ENCODE measurements at places on chromosomes 6 and 20.

DNA sequence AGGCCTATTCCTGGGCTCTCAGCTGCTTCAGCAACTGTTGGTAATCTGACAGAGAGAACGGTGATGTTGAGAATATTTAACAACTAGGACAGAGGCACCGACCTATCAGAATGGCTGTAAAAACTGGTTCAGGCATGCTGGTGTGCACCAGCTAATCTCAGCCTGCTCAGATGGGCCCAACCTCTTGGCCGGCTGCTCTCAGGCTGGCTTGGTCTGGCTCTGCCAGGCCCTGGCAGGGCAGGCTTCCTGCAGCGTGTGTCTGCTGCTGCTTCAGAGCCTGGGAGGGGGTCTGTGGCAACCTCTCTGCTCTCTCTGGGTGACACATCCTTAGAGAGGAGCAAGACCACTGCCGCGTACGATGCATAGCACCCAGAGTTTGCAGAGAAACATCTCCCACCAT lies 4.8 kb downstream of the SLC2A12 start:
- DNase-seq: no peak

GRCh38 chr20:1332749-1333300 lies 3.9 kb upstream of the SDCBP2 start:
- no peak for DNase-seq

- DNase-seq: no peak
Measured at GRCh38 chr20:59823030-59823423, 110.4 kb downstream of the SYCP2 start.

GRCh38 chr6:2957696-2958330 lies 13.6 kb downstream of the SERPINB6 start:
- no peak for DNase-seq

- no peak for DNase-seq
Measured at GRCh38 chr20:23541330-23541729, 27.0 kb downstream of the CST9L start.

- no peak for DNase-seq
Measured at GRCh38 chr20:43238833-43239232, 49.1 kb upstream of the PTPRT start.

GRCh38 chr6:106714281-106714680 lies 84.9 kb downstream of the QRSL1 start:
- no peak for DNase-seq

- DNase-seq: no peak
Measured at GRCh38 chr6:125742024-125742423, 7.4 kb upstream of the HEY2 start.

DNA sequence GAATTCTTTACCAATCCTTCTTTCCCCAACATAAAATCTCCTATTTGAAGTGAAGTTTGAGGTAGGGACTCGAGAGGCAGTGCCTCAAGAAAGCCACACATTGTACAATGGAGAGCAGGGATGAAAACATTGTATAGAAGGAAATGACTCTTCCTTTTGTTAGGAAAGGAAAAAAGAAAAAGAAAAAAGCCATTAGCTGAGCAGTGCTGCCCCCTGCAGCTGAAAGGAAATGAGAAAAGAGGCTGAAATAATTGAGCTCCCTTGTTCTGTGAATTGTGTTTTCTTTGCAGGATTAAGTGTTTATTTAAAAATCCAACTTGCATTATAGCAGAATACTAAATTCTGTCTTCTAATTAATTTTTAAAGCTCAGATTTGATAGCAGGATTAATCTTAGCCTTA lies 162.9 kb upstream of the SASH1 start:
- no peak for DNase-seq

GRCh38 chr6:37078814-37079213 lies 73.4 kb downstream of the FGD2 start:
- DNase-seq: no peak

GRCh38 chr6:169701311-169701953 lies 397 bp downstream of the WDR27 start:
- DNase-seq: no peak

- DNase-seq: no peak
Measured at GRCh38 chr6:133710826-133711225, 178.1 kb upstream of the TCF21 start.

DNA sequence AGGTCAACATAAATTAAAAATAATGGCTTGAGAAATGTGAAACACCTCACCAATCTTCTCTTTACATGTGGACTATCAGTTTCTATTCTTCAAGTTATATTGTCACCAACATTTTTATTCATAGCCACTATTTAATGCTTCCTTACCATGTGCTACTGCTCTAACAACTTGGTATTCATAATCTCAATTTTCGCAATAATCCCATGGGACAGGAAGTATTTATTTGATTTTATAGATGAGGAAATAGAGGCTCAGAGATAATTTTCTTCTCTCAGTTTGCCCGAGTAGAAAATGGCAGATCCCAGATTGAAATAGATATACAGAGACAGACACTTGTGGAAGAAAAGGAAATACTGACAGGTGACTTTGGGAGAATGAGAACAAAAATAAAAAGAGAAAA lies 66.6 kb downstream of the FAM83B start:
- no peak for DNase-seq

GRCh38 chr6:23319582-23319981 lies 750.2 kb downstream of the HDGFL1 start:
- no peak for DNase-seq

DNA sequence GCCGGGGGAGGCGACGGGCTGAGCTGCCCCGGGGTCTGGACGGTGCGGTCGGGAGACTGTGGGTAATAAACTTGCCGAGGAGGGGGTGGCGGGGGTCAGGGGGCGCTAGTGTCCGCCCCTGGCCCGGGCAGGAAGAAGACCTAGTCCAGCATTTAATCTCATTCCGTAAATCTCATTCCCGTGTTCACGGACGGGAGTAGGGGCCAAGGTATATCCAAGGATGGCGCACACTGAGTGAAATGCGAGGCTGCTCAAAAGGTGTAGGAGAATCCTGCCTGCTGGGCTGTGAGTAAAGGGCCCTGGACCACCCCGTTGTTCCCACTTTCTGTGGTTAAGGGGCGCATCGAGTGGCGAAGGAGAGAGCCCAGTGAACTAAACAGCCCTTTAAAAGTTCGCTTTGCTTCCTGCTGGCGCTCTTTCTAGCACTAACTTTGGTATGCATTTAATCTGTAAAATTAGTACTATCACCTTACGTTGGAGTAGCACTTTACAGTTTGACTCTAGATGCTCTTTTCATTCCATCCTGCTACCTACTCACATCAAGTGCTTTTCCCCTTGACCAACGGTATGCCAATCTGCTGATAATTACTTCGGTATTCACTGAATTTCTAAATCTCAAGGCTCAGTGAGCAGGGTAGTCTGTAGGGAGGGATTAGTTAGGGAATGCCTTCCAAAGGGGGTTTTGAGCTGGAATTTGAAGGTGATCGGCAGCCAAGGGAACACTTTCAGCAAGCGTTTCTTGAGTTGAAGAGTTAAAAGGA lies 730 bp downstream of the PARD6B start:
- no peak for DNase-seq

GRCh38 chr6:97189767-97190166 lies 93.2 kb downstream of the MMS22L start:
- DNase-seq: no peak

DNA sequence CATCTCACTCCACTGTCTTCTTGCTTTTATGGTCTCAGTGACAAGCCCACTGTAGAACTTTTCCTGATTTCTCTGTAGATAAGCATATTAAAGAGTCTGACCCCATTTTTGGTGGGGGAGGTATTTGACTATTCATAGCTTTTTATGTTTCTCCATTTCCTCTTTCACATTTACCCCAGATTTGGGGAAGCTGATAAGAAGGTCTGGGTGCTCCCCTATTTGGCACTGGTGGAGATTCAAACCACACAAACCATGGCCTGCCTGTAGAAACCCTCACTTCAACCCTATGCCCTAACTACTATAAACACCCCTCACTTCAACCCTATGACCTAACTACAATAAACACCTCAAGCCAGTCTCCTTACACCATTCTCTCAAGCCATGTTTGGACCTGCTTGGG lies 196.2 kb upstream of the SYNDIG1 start:
- no peak for DNase-seq

DNA sequence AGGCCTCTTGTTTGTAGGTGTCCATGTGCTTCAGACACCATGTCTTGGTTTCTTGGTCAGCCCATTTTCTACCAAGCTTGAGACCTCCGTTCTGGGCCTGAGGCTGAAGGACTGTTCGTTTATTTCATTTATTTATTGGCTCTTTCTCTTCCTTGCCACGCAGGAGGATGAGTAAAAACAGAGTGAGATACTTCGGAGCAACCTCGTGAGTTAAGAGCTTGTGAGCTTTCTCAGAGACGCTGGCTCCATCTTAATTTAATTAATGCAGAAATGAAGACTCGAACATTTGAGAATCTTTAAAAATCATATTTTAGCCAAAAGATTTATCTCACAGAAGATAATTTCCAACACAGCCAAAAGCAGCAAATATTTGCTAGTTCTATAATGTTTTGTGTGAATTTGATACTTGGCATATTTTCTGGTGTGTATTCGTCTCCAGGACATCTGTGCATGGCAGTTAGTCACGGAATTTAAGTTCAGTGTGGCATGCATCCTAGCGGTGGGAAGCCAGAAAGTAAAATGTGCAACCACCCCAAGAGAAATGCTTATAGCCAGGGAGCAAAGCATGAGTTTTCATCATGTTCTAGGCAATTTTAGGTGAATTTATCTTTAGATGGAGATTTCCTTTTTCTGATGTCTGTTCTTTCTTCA lies 76.0 kb downstream of the THBS2 start:
- no peak for DNase-seq

GRCh38 chr6:16035488-16036080 lies 93.3 kb upstream of the MYLIP start:
- no peak for DNase-seq

DNA sequence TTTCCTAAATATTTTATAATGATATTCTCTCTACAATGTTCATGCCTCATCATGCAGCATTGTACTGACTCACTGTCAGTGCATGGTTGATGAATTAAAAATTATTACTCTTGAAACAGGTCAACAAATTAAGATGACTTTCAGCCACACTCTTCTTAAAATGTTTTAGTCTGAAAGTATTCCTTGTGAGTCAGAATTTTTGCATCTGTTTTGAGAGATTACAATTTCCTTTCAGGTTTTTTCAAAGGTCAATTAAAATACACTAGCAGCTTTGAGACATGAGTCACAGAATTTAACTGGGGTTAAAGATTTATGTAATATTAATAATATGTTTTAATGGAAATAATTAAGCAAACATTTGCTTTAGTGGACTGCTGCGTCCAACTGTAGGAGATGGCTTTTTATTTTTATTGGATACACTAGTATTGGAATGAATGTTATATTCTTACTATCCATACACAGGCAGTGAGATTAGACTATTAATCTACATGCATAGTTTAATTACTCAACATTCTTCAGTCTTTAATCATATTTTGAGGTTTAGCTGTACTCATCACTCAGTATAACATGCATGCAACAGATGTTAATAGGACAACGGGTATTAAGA lies 9.7 kb downstream of the COL12A1 start:
- no peak for DNase-seq

DNA sequence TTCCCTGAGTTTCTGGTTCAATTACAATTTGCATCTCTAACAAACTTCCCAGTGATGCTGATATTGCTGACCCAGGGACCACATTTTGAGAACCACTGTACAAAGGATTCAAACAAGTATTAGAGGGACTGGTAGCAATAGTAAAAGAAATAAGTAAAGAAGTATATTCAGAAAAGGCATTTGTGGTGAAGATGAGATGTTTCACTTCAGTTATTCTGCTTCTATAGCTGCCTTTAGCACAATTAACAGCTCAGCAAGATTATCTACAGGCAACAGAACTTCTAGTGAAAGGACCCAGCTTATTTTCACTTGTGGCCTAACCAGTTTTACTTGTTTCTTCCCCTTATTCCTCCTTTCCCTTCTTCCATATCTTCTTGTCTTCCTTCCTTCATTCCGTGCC lies 149.4 kb downstream of the PHF3 start:
- no peak for DNase-seq

DNA sequence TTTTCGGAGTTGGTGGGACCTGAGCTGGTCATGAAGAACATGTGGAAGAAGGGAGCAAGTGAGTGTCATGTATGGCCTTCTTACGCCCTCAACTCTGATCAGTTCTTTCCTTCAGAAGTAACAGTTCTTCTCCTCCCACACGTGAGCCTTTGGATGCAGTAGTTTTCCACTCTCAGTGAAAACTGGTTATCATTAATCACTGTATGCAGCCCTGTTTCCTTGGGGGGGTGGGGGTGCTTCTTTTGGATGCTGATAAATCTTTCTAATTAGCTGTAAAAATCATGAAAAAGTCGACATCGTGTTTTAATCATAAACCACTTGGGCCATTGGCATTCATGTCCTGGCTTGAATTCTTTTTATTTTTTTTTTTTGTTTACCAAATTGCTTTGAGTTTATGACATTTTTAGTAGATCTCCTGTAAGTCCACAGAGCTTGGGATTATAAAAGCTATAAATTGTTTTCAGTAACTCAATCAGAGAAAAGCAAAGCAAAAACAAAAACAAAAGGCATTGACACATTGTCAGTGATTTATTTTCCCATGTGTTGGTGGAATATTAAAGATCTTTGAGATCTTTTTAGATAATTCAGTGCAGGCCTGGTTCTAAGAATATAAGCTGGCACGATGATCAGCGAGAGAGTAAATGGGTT lies 84.8 kb downstream of the TRMT11 start:
- DNase-seq: no peak

- no peak for DNase-seq
Measured at GRCh38 chr6:146851837-146852236, 253.1 kb downstream of the ADGB start.

DNA sequence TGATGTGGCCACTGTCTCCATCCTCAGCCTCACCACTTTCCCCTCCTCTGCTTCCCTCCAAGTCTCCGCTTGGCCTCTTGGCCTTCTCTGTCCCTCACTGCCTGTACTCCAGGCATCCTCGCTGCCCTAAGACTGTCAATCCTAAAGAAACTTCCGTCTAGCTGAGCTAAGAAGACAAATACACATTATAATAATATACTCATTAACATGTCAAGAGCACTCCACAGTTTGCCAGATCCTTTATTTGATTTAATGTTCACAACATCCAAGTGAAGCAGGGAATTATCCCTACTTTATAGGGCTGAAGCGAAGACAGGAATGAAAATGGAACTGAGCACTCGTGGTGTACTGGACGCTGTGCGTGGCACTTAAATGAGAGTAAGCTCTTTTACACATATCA lies 72.4 kb upstream of the SLC22A23 start:
- no peak for DNase-seq

All from stimulated activated CD8-positive, alpha-beta memory T cell treated with anti-CD3 and anti-CD28 coated beads, Interleukin-2, amount 100 ng/mL, for 1 hour (primary cell).